Aortic smooth muscle cell (primary cell): ENCODE measurements at places on chromosomes 7 and 10. TPM values are rescaled to one million over a fixed set of nuclear protein-coding genes. Genes with fewer than 3 reads are reported as not detected.

LRRTM3 gene
- not detected in 2 replicates for total RNA-seq

EGR2 gene
- total RNA-seq, result under 0.01 and 0.25 TPM in 2 replicates

OR2A5 gene
- not detected in 2 replicates for total RNA-seq

OPN1SW gene
- not detected in 2 replicates for total RNA-seq

APBB1IP gene
- not detected in 2 replicates for total RNA-seq

OR2A42 gene
- 0.06 TPM in 1 of 2 replicates, not detected in the other for total RNA-seq

CPXM2 gene
- 95.0 and 99.2 TPM in 2 replicates for total RNA-seq

FKBP6 gene
- total RNA-seq, result not detected in 2 replicates

NUDT5 gene
- 46.2 and 56.0 TPM in 2 replicates for total RNA-seq

CFAP70 gene
- total RNA-seq, result 1.6 and 2.0 TPM in 2 replicates

FAM25A gene
- not detected in 2 replicates for total RNA-seq

ZNF804B gene
- not detected in 2 replicates for total RNA-seq

TMEM176B gene
- total RNA-seq, result 0.13 TPM in 1 of 2 replicates, not detected in the other

MYPN gene
- total RNA-seq, result 0.06 and 0.26 TPM in 2 replicates

TRIM24 gene
- 4.9 and 5.3 TPM in 2 replicates for total RNA-seq

ACBD7 gene
- total RNA-seq, result 4.8 and 5.3 TPM in 2 replicates

INSYN2A gene
- total RNA-seq, result 0.06 TPM in 1 of 2 replicates, not detected in the other

GALNT17 gene
- total RNA-seq, result not detected in 2 replicates

SVOPL gene
- total RNA-seq, result not detected in 2 replicates

CCSER2 gene
- total RNA-seq, result 18.4 and 65.9 TPM in 2 replicates

RPA3 gene
- total RNA-seq, result 31.7 and 35.1 TPM in 2 replicates

PHKG1 gene
- total RNA-seq, result 2.0 and 9.4 TPM in 2 replicates

CCNY gene
- total RNA-seq, result 54.3 and 65.0 TPM in 2 replicates

HOXA4 gene
- total RNA-seq, result 0.12 and 0.13 TPM in 2 replicates

SPOCK2 gene
- total RNA-seq, result 0.26 and 0.37 TPM in 2 replicates

PPP1R3C gene
- 92.1 and 124 TPM in 2 replicates for total RNA-seq

ENO4 gene
- total RNA-seq, result 0.19 and 0.26 TPM in 2 replicates

ATOH7 gene
- total RNA-seq, result under 0.01 TPM in 1 of 2 replicates, not detected in the other

CALCR gene
- not detected in 2 replicates for total RNA-seq

SPDYE9 gene
- not detected in 2 replicates for total RNA-seq

PDK4 gene
- 3.2 and 59.5 TPM in 2 replicates for total RNA-seq

ADAMTS14 gene
- total RNA-seq, result 3.7 and 5.1 TPM in 2 replicates

ETV1 gene
- 42.7 and 42.8 TPM in 2 replicates for total RNA-seq

VWDE gene
- not detected in 2 replicates for total RNA-seq

PNLIP gene
- total RNA-seq, result not detected in 2 replicates

PHF14 gene
- 29.9 and 35.5 TPM in 2 replicates for total RNA-seq

PNLIPRP3 gene
- not detected in 2 replicates for total RNA-seq

OR2A7 gene
- total RNA-seq, result 0.26 and 0.37 TPM in 2 replicates

KIF11 gene
- 15.9 and 21.5 TPM in 2 replicates for total RNA-seq

LRRC17 gene
- 105 and 207 TPM in 2 replicates for total RNA-seq

ACHE gene
- total RNA-seq, result not detected in 2 replicates

CLEC2L gene
- not detected in 2 replicates for total RNA-seq

BMS1 gene
- 18.5 and 22.1 TPM in 2 replicates for total RNA-seq

CRHR2 gene
- total RNA-seq, result not detected in 2 replicates

AKR1B15 gene
- not detected in 2 replicates for total RNA-seq

GGCT gene
- total RNA-seq, result 15.0 and 19.8 TPM in 2 replicates

GFRA1 gene
- under 0.01 and 0.12 TPM in 2 replicates for total RNA-seq

PRLHR gene
- total RNA-seq, result not detected in 2 replicates

C10orf120 gene
- not detected in 2 replicates for total RNA-seq

ASB13 gene
- total RNA-seq, result 9.2 and 9.8 TPM in 2 replicates

SORCS1 gene
- total RNA-seq, result under 0.01 TPM in 1 of 2 replicates, not detected in the other

FKBP14 gene
- 31.7 and 32.9 TPM in 2 replicates for total RNA-seq

PYROXD2 gene
- total RNA-seq, result 17.3 and 31.8 TPM in 2 replicates

PODXL gene
- total RNA-seq, result 5.2 and 11.7 TPM in 2 replicates

PAPOLB gene
- 0.13 and 0.19 TPM in 2 replicates for total RNA-seq
